Kidney (tissue), 22 donors: ENCODE measurements at places on chromosomes 4 and X. TPM values are rescaled to one million over a fixed set of nuclear protein-coding genes. Genes with fewer than 3 reads are reported as not detected.

DNA sequence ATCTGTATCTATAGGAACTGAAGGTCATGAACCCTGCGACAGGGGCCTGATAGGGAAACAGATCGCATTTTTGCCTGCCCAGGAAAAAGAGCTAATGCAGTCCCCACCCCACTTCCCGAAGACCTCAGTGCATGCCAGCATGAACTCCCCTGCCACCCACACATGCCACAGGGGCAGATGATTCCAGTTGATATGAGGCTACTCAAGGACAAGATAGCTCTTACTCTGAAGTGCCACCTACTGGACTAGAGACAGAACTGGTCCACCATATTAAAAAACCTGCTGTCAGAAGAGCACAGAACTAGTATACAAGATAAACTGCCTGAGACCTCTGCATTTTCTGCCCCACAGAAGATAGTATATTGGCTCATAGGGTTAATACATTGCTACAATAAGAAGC lies 68.0 kb downstream of the YIPF7 start:
- H3K27ac ChIP-seq: no peak overlapping the region
- H3K4me3 ChIP-seq: no peak overlapping the region
- no peak for DNase-seq
- no peaks in the 10 kb centered on the region for H3K36me3 ChIP-seq
- no peaks in the 10 kb centered on the region for H3K27me3 ChIP-seq

The TMEM271 gene
- total RNA-seq: not detected

The TNIP3 gene
- total RNA-seq: 0.63 TPM

The HTR2C gene
- not detected for total RNA-seq

DNA sequence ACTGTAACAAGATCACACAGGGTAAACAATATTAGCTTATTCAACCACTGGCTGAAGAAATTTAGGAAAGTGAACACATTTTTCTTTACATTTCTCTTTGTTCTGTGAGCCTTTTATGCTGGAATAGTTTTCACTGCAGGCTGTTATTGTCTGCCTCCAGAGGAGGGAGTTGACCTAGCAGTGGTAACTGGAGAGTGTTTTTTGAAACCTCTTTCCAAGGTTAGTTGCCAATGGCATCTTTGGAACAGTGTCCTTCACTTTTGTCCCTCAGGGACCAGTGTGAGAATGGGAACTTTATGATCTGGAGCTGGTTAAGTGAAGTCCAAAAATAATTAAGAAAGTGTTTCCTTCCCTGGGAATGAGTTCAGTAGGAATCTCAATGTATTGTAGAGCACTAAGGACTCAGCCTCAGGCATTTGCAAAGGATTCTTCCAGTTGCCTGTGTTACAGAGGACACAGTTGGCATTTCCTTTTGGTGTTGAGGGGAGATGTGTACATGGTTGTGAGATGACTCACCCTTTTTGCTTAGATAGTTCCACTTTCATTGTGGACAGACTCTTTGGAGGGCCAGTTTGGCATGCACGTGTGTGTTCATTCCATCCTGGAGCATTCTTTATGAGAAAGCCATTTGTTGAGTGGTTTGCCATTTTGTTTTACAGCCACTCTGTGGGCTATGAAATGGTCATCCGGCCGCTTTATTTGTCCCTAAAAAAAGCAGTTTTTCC lies 61.3 kb downstream of the AR start:
- H3K27me3 ChIP-seq: no peaks in the 10 kb centered on the region
- H3K36me3 ChIP-seq: no peaks in the 10 kb centered on the region
- H3K27ac ChIP-seq: no peak overlapping the region
- DNase-seq: no peak

The DLG3 gene
- 38.3 TPM for total RNA-seq
